Nucleus accumbens (tissue), 56 donors: ENCODE measurements at places on chromosomes 2 and 18.

GRCh38 chr2:31087491-31087890 is 50.7 kb downstream of the GALNT14 start:
- no peak for DNase-seq

DNA sequence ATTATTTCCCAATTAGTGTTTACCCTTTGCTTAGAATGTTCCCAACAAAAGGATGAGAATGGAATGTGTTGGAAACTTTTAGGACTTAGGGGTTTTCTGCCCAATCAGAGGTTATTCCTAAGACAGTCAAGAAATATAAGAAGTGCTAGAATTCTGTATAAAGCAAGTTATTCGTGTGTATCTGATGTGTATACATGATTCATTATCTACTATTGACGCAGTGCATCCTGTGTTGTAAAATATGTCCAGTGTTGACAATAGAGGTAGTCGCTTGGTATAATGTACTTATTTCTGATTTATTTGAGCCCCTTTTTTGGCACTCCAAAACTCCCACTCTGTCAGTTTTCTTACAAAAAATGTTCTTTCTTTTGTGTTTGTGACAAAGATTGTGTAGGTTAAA is 881 bp downstream of the PIKFYVE start:
- no peak for DNase-seq

DNA sequence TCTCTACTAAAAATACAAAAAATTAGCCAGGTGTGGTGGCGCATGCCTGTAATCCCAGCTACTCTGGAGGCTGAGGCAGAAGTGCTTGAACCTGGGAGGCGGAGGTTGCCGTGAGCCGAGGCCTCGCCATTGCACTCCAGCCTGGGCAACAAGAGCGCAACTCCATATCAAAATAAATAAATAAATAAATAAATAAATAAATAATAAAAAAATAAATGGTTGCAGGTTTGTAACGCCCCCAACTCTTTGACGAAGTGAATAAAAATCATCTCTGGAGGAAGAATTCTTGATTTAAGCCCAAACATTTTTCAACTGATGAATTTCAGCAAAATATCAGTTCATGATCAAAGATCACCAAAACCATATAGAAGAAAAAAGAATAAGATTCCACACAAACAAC is 13.3 kb upstream of the CNRIP1 start:
- DNase-seq, result no peak

DNA sequence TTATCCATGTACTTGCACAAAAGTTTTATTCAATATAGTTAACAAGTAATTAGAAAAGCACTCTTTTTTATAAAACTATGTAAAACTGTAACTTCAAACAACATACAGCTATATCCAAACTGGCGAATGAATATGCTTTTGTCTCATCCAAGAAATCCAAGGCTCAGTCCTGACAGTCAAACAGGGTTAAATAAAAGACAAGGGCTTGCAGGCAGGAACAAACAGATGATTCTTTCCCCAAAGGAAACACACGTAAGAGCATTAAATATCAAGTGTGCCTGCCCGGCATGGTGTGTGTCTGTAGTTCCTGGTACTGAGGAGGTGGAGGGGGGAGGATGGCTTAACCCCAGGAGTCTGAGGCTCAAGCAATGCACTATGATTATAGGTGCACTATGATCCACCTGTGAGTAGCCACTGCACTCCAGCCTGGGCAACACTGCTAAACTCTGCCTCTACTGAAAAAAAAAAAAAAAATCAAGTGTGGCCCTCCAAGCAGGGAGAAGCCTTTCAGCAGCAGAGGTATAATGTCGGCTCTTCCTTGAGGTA is 171.3 kb downstream of the DLGAP1 start:
- DNase-seq, result no peak

- DNase-seq, result no peak
Observed at GRCh38 chr2:206764673-206765241, 371 bp downstream of the MDH1B start.
